Osteoblast (primary cell): ENCODE measurements at places on chromosomes 4 and X.
A peak's percentile ranks its signal among the peaks of the same experiment; 100 is the strongest.

GRCh38 chr4:70892086-70892769 is 9.9 kb upstream of the MOB1B start:
- DNase-seq, result no peak

GRCh38 chr4:169799260-169799659 is 41.5 kb upstream of the HPF1 start:
- DNase-seq, result no peak

DNA sequence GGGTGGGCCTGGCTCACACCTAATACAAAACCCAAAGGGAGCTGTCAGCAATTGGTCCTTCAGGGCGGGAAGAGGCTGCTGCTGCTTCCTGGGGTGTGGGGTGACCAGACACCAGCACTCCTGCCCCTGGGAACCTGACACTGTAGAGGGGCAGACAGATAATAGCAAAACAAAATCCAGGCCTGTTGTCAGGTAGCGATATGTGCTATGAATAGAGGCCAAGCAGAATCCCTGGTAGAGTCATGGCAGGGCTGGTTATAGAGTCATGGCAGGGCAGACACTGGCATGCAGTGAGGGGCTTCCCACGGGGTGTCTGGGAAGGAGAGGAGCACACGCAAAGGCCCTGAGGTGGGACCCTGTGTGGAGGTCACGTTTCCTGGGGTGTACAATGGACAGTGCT is 79.6 kb upstream of the PSAPL1 start:
- no peak for DNase-seq

- DNase-seq, result peak; percentile 38
These were observed 142.8 kb downstream of the PJA1 start for GRCh38 chrX:69022430-69022829.

DNA sequence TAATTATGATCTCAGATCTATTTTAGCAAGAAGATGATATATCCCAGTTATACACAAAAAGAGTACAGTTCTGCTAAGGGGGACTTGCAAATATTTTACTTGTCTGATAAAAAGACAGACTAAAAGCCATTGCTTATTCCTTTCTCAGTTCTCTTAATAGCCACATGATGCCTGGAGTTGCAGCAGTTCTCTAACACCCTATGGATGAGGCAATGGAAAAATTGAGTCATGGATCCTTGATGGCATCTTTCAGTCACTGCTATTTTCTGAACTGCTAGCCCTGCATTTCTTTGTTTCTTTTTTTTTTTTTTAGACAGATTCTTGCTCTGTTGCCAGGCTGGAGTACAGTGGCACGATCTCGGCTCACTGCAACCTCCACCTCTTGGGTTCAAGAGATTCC is 1956.7 kb downstream of the C4orf33 start:
- DNase-seq, result no peak
